A549 treated with dexamethasone at 1 μM for 4 hours (cell line): ENCODE measurements at places on chromosomes 12 and 14. TPM values are rescaled to one million over a fixed set of nuclear protein-coding genes. Genes with fewer than 3 reads are reported as not detected.

The CD163 gene
- total RNA-seq = 0.06 to 0.21 TPM (median 0.13 TPM) in 4 of 5 replicates, not detected in the other

The NTS gene
- total RNA-seq = 51.3 to 83.4 TPM (median 63.5 TPM) in 5 replicates

The KLRC3 gene
- total RNA-seq = 0.13 to 0.24 TPM (median 0.16 TPM) in 4 of 5 replicates, not detected in the other

The PDE3A gene
- 2.6 to 4.2 TPM (median 3.7 TPM) in 5 replicates for total RNA-seq

The KLHDC2 gene
- 29.7 to 32.9 TPM (median 32.4 TPM) in 5 replicates for total RNA-seq

The SYNDIG1L gene
- total RNA-seq = not detected in 5 replicates

The SERPINA9 gene
- not detected in 5 replicates for total RNA-seq

The MYF5 gene
- total RNA-seq = not detected in 5 replicates

The SMCO2 gene
- total RNA-seq = 0.11 to 0.24 TPM in 2 of 5 replicates, not detected in the others

The TOMM20L gene
- total RNA-seq = not detected in 5 replicates

The FRMD6 gene
- 26.3 to 42.4 TPM (median 35.5 TPM) in 5 replicates for total RNA-seq

The OR4K14 gene
- total RNA-seq = not detected in 5 replicates

The AICDA gene
- total RNA-seq = 0.13 to 0.21 TPM (median 0.16 TPM) in 5 replicates

The CLSTN3 gene
- total RNA-seq = 8.5 to 16.6 TPM (median 14.8 TPM) in 5 replicates

The DNAH10 gene
- 0.18 to 0.38 TPM (median 0.29 TPM) in 5 replicates for total RNA-seq

The P2RX2 gene
- total RNA-seq = 0.05 TPM in 1 of 5 replicates, not detected in the others

The GRIN2B gene
- 2.7 to 5.3 TPM (median 4.6 TPM) in 5 replicates for total RNA-seq

The GDF11 gene
- 2.3 to 4.4 TPM (median 3.9 TPM) in 5 replicates for total RNA-seq

The TEX52 gene
- total RNA-seq = not detected in 5 replicates

The RAB15 gene
- total RNA-seq = 20.9 to 23.4 TPM (median 21.6 TPM) in 5 replicates

The C12orf76 gene
- total RNA-seq = 5.7 to 7.1 TPM (median 6.6 TPM) in 5 replicates

The SIX6 gene
- total RNA-seq = not detected in 5 replicates

The KITLG gene
- 13.5 to 21.9 TPM (median 15.9 TPM) in 5 replicates for total RNA-seq

The PZP gene
- total RNA-seq = not detected in 5 replicates

The CMKLR1 gene
- total RNA-seq = 0.02 to 0.11 TPM (median 0.05 TPM) in 3 of 5 replicates, not detected in the others

The KLRK1 gene
- total RNA-seq = 0.13 TPM in 1 of 5 replicates, not detected in the others

The ADSS1 gene
- 5.1 to 6.7 TPM (median 5.5 TPM) in 5 replicates for total RNA-seq

The TSPAN31 gene
- total RNA-seq = 16.3 to 18.5 TPM (median 17.8 TPM) in 5 replicates

The TM9SF1 gene
- total RNA-seq = 58.4 to 67.4 TPM (median 65.1 TPM) in 5 replicates

The IGF1 gene
- 0.26 TPM in 1 of 5 replicates, not detected in the others for total RNA-seq

The NTN4 gene
- total RNA-seq = 33.7 to 48.0 TPM (median 43.4 TPM) in 5 replicates

The GLT8D2 gene
- total RNA-seq = 0.16 to 0.29 TPM (median 0.28 TPM) in 5 replicates
